Lung (tissue), 17 donors: ENCODE measurements at places on chromosomes 2 and 18.

DNA sequence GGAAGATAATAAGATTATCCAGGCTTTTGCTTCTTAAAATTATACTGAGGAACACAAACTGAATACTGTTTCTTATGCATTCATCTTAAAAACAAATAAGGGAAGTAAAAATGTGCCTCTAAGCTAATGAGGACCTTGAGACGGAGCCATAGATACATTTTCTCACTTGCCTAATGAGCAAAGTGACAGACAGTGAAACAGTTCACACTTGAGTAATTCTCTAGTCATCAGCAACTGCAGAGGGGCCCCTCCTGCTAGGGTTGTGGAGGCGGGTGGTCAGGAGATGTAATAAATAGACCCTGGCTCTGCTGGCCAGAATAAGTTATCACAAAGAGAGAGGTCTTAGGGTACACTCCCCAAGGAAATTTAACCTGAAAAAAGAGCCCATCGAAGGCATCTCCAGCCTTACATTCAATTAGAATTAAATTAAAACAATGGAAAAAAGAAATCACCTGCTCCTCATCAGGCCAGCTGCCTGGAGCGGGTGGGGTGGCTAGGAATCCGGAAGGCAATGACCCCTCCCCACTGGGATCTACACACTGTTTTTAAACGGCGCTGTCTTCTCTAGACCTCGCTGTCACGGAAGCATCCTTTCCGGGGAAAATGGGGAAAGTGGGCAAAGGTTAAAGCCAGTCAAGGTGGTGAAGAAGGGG, 32.6 kb upstream of the INSIG2 start:
- no peak for DNase-seq

DNA sequence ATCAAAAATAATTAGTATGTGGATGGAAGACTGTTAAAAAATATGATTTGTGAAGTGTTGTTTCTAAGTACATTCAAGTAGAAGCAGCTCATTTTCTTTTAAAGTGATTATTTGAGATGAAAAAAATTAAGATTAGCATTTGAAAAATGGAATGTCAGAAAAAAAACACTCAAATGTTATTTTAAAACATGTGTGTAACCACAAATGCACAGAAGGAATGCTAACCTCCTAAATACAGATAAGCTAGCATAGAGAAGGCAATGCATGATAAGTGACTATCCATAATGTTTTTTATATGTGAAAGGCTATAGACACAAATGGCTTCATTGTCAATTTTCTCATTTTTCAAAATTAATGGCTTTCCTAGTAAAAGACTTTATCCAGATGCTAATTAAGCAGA, 198.9 kb downstream of the NYAP2 start:
- DNase-seq: no peak

DNA sequence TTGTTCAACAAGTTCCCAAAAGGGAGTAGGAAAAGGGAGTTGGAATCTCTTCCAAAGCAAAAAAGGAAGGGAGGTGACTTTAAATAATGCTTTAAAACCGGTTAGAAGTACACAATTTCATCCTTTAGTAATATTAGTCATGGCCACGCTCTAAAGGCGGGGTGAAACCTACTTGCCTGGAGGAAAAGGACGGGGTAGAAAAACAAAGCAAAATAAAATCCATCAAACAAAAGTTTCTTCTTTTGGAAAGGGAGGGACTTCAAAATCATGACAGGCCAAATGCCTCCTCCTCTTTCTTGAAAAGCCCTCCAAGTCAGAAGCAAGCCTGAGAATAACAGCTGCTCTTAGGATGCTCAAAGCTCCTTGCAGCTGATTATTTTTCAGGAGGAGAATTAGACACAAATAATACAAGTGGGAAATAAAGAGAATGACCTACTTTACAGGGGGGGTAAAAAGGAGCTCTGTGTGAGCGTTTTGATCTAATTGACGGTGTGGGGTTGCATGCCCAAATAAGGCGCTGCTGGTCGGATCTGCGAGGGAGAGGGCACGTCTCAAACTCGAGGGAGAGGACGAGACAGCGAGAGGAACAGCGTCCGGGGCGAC, 1.8 kb upstream of the NPAS2 start:
- DNase-seq: no peak

GRCh38 chr2:88669482-88670214, 21.8 kb upstream of the RPIA start:
- DNase-seq: peak; percentile 15

DNA sequence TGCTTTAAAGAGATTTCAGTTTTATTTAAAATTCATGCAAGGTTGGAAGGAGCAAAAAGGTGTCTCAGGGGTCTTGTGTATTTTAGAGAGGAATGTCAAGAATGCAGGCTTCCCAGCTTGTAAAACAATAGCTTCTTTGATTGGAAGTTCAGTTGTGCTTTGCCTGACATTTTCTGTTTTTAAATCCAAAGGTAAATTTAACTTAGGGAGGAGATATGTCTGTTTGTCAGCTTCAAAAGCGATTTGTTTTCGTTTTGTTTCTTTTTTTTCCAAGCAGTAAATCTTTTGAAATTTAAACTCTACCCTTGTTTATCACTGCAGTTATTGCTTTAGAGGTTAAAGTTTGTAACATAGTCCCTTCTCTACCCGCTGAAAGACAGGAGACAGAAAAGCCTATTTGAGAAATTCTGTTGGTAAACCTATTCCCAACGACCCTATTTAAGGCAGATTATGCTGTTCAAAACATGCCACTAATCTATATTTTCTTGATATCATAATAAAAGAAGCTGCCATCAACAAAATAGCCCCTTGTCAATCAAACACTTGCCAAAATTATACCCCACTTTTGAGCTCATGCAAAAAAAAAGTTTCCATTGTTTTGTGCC, 639.6 kb downstream of the IRS1 start:
- no peak for DNase-seq

DNA sequence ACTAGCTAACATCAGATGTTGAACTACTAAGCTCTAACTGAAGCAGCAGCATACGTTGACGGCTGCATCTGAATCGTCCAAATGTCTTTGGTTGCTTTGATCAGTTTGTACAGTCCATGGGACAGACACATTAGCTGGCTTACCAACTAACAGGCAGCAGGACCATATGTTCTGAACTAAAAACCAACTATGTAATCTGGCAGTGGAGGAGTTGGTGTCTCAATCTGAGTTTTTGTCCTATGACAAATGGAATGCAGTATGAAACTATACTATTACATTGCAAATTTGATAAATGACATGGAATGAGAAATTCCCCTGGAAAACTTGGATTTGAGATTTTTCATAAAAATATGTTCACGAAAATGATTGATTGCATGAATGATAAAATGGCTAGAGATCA, 79.5 kb downstream of the EPHA4 start:
- no peak for DNase-seq
